ENCODE measurements at places on chromosomes 1 and 21. TPM values are rescaled to one million over a fixed set of nuclear protein-coding genes. Genes with fewer than 3 reads are reported as not detected.
A peak's percentile ranks its signal among the peaks of the same experiment; 100 is the strongest.

- no peak overlapping the region for H3K4me3 ChIP-seq
- H3K27ac ChIP-seq: no peak overlapping the region
- peaks cover 22% of the 10 kb centered on the region for H3K4me1 ChIP-seq
- no peak for DNase-seq
- H3K36me3 ChIP-seq: no peaks in the 10 kb centered on the region
Measured at GRCh38 chr1:201475130-201475529, 6.1 kb upstream of the PHLDA3 start.

GRCh38 chr1:229597877-229598276 is 28.0 kb downstream of the TAF5L start:
- H3K4me1 ChIP-seq: no peaks in the 10 kb centered on the region
- H3K27me3 ChIP-seq: no peaks in the 10 kb centered on the region
- H3K27ac ChIP-seq: no peak overlapping the region

DNA sequence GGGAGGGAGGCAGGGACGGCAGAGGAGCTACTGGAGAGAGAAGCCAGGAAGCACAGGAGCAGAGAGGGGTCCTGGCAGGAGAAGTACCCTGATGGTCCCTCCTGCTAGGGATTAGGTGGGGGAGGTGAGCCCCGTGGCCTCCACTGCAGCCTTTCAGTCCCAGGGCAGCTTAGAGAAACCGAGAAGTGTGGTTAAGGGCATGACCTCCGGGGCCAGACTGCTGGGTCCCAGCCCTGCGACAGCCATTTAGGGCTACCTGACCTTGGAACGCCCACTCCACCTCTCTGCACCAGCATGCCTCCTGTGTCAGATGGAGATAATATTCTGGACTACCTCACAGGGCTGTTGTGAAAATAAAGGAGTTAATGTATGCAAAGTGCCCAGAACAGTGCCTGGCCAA is 47.4 kb downstream of the KCNN3 start:
- no peak for DNase-seq
- no peaks in the 10 kb centered on the region for H3K27me3 ChIP-seq
- no peak overlapping the region for H3K27ac ChIP-seq
- H3K4me3 ChIP-seq: no peak overlapping the region

DNA sequence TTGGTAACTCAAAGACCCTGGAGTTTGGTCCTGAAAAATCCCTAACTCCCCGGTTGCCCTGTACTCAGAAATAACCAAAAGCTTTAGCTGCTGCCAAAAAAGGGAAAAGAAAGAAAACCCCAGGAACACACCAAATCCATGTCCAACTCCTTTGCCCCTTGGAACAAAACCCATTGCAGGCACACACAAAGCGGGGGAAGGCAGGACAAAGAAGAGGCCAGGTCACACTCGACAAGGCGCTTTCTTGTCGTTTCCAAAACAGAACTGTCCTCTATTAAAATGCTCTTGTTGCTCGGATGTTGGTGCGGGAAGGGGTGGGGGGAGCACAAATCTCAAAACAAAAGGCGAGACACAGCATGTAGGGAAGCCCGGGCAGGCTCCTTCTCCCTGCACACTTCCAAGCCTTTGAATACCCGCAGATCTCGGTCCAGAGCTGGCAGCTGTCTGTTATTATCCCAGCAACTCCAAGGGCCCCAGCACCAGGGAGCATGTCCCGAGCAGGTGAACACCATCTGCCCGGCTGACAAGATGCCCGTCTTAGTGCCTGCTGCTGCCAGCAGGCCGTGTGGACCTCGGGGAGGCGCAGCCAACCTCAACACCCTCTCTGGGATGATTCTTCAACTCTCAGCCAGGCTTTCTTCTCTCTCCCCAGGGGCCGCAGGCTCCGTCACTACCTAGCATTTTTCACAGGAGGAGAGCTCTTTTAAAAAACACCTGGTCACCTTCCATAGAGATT is 96.4 kb downstream of the SSBP3 start:
- H3K4me3 ChIP-seq: peak overlapping the region; percentile 61
- H3K4me1 ChIP-seq: peaks cover 81% of the 10 kb centered on the region
- no peak for DNase-seq
- no peaks in the 10 kb centered on the region for H3K27me3 ChIP-seq

GRCh38 chr1:168614235-168614634 is 37.8 kb downstream of the XCL1 start:
- H3K36me3 ChIP-seq: no peaks in the 10 kb centered on the region
- DNase-seq: no peak
- H3K4me1 ChIP-seq: peaks cover 43% of the 10 kb centered on the region
- no peaks in the 10 kb centered on the region for H3K27me3 ChIP-seq

DNA sequence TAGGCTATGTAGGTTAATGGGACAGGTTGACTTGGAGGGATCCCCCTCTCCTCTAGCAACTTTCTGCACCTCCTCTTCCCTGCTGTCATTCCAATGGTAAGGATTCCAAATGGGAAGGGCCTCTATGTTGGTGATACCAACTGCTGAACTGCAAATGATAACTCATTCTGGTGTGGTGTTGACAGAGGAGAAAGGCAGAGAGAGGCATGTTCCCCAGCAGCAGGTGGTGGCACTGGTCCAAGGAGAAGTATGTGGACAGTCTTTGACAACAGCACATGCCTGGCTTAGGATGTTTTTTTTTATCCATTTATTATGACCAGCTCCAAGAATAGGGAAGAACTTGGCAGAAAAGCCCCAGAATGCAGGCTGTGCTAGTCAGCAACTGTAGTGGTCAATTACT is 19.6 kb upstream of the SPAG17 start:
- no peaks in the 10 kb centered on the region for H3K27me3 ChIP-seq
- DNase-seq: no peak
- no peaks in the 10 kb centered on the region for H3K36me3 ChIP-seq
- H3K4me3 ChIP-seq: no peak overlapping the region
- H3K27ac ChIP-seq: no peak overlapping the region
- H3K4me1 ChIP-seq: no peaks in the 10 kb centered on the region

DNA sequence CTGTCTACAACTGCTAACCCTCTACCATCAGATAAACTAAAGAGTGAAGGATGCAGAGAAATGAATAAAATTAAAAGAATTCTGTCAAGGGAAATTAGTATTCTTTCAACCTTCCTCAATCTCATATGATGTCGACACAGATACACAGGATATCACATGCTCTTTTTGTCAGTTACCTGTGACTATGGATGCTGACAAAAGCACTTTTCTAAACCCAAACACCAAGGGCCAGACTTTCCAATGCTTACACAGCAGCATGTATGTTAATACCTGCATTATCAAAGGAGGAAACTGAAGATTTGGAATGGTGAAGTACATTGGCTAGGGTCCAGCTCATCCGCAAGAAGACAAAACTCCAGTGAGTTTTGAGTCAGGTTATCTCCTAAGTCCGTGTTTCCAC is 294.0 kb downstream of the SMYD3 start:
- peaks cover 19% of the 10 kb centered on the region for H3K4me1 ChIP-seq
- no peak overlapping the region for H3K27ac ChIP-seq
- no peaks in the 10 kb centered on the region for H3K27me3 ChIP-seq
- no peak for DNase-seq
- H3K4me3 ChIP-seq: no peak overlapping the region

DNA sequence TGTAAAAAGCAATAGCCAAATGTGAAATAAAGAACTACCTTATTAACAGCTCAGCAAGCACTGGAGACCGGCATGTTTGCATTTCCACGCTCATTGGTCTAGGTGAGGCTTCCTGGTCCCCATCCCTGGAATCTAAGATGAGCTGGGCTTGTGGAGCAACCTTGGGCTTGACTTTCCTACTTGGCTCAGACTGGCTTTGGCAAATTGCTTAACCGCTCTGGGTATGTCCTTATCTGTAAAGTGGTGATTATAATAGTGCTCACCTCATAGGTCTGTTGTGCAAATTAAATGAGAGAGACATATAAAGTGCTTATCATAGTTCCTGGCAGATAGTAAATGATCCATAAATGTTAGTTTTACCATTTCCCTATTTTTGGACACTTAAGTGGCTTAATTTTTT is 49.4 kb upstream of the CACNA1E start:
- H3K27me3 ChIP-seq: peaks cover 31% of the 10 kb centered on the region
- H3K4me3 ChIP-seq: no peak overlapping the region
- no peak overlapping the region for H3K27ac ChIP-seq

DNA sequence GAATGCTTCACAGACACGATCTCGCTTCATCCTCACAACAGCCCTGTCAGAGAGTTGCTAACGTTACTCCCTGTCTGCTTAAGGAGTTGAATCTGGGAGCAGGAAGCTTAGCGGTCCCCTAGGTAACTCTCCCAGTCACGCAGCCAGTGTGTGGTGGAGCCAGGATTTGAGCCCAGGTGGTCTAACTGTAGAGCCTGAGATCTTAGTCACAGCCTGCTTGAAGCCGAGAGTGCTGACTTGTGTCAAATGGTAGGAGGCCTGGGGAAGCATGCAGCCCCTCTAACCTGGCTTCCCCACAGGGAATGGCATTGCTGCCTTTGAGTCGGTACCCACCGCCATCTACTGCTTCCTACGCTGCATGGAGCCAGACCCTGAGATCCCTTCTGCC is 4.1 kb downstream of the ADPRS start:
- no peak for DNase-seq
- H3K4me3 ChIP-seq: peak overlapping the region; percentile 83
- H3K27ac ChIP-seq: no peak overlapping the region
- H3K27me3 ChIP-seq: no peaks in the 10 kb centered on the region
- peaks cover 14% of the 10 kb centered on the region for H3K4me1 ChIP-seq

Gene SDC3
- 129 TPM for total RNA-seq

Gene SMPDL3B
- total RNA-seq: not detected
